ENCODE measurements at places on chromosomes 12 and 14. TPM values are rescaled to one million over a fixed set of nuclear protein-coding genes. Genes with fewer than 3 reads are reported as not detected.

- DNase-seq = no peak
Observed at GRCh38 chr12:110940933-110941332, 20.6 kb upstream of the MYL2 start.

GRCh38 chr14:65433157-65433556, 20.6 kb downstream of the FUT8 start:
- DNase-seq = no peak

DNA sequence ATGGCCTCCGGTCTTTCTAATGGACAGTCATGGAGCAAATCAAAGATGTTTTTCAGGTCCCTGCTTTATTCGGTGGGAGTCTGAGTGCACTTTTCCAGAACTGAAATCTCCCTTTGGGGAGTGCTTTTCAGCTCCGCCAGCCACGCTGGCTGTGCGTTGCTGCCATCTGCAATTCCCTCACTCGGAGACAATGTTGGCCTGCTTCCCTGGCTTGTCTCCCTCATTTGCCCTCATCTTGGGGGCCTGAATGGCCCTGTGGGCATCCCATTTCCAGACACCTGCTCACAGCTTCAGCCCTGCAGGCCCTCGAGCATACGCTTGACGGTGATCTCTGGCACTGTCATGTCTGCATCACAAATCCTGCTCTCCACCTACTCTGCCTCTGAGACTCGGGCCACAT, 103.8 kb downstream of the CCDC92 start:
- no peak for DNase-seq

The CFAP73 gene
- not detected for total RNA-seq

All from LHCN-M2 (cell line).